ENCODE measurements at places on chromosomes 6 and 20.

GRCh38 chr6:107870381-107870780 is 46.3 kb upstream of the SCML4 start:
- no peak for DNase-seq

- DNase-seq: no peak
These were observed 13.6 kb upstream of the TGM3 start for GRCh38 chr20:2282181-2282580.

- DNase-seq: no peak
These were observed 29.1 kb upstream of the RIMS4 start for GRCh38 chr20:44839481-44839880.

DNA sequence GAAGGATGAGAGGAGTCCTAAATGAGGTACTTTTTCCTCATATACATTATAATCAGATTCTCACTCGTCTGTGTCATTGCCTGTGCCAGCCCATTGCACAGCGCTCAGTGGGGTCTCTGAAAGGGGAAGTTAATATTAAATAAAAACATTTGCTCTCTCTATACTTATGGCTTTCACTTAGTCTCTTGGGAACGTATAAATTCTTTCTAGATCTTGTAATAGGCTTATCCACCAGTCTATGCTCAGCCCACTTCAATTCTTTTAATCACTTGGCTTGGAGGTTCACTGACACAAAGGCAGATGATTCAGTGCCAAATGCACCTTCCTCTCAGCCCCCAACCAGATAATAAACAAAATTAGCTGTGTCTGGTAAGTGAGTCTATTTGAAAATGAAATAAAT is 164.3 kb upstream of the OGFRL1 start:
- no peak for DNase-seq

DNA sequence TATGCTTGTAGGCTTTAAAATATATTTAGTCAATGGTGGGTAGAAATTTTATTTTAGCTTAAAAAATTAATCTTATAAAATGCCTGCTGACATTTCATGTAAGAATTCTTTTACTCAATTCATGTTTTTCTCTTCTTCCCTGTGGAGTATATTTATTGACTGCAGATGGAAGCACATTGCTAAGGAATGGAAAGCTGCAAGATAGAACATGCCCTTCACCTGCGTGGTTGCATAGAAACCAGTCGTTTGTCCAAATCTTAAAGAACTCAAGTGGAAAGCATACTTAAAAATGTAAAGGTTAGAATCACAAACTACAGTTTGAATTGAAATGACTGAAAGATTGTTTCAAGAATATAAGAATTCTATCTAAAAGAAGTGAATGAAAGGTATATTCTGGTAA is 30.7 kb downstream of the C6orf163 start:
- no peak for DNase-seq

DNA sequence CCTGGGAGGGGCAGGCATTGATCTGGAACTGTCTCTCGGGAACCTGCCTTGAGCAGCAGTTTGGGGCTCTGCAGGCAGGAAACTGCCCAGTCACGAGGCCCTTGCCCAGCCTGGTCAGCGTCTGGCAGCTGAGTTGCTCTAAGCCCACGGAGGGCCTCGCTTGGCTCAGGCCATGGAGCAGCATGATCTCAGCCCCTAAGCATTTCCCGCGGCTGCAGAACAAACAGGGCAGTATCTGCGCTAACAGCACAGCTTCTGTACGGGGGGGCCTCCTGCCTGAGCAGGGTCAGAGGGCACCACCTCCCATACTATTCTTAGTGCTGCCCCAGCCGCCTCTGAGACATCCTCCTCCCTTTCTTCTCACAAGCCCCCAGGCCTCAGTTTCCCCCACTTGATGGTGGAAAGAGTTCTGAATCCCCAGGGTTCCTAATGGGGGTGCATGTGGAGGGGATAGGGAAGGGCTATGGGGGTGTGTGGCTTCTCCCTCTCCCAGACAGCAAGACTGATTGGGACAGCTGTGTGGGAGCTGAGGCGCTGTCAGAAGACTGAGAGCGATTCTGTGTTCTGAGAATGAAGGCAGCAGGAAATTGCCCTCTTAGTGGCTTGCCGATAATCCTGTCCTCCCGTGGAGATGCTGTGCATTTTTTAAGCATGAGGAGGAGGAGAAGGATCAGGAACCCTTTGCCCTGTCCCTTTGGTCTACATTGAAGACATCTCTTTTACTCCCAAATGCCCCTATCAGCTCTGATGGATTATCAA is 46.4 kb downstream of the MOCS1 start:
- no peak for DNase-seq

- DNase-seq: no peak
These were observed 74.4 kb downstream of the TIAM2 start for GRCh38 chr6:155069543-155069942.

DNA sequence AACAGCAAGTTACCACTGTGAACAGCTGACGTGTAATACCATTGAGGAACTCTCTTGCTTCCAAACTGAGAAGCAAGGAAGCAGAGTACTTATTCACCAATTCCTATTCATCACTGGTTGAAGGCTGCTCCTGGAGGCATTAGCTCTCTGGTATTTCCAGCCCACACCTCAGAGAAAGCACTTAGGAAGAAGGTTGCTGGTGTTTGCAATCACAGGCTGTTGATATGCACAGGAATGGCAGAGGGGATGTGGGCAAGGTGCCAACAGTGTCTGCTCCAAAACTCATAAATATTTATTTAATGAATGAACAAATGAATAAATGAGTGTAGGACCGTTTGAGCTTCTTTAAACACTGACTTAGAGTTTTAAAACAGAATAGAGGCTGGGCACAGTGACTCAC is 6.9 kb upstream of the RRBP1 start:
- no peak for DNase-seq

DNA sequence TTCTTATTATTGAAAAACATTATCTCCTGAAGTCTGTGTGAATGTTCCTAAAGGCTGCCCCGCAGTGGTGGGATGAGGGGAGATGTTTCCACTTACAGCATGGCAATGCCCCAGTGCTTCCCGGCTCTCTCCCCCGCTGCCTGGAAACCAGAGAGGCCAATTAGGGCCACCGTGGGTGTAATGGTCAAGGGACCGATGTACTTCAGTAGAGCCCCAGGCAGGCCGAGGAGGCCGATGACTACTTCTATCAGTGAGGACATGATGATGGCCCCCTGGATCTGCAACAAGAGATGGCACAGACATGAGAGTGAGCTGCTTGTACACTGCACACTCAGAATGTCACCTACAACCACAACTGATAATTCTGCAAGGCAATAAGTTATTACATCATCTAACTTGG is 117.8 kb downstream of the SLC23A2 start:
- DNase-seq: no peak

GRCh38 chr20:6265204-6265904 is 142.5 kb upstream of the FERMT1 start:
- DNase-seq: no peak

DNA sequence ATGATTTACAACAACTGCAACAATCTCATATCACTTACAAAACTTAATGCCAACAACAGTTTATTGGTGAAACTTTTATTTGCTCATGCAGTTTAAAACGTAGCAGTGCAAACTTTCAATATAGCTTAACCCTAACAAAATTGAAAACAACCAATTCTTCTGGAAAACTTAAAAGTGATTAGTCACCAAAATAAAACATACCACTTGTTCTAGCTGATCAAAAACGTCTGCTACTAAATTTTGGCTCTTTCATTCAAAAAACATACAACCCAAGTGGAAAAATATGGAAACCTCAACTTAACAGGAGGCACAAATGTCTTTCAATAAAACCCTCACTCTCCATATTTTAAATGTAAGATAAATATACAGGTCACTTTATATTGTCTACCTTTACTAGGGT is 39.6 kb downstream of the COL12A1 start:
- DNase-seq: no peak

GRCh38 chr6:3664625-3665041 is 86.9 kb downstream of the PXDC1 start:
- no peak for DNase-seq

DNA sequence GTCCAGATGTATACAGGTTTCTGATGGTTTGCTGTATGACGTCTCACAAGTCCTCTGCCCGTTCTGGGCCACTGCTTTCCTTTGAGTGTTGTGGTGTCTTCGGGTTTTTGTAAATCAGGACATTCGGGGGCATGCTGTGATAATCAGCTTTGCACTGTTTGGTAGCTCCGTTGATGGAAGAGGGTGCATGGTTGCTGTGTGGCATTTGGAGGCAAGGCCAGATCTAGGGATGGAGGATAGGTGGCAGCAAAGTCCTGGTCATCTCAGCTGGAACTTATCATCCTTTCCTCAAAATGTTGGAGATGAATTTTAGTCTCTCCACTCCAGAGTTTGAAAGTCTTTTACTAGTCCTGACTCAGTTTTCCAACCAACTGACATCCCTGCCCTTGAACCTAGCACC is 91.0 kb downstream of the SCP2D1 start:
- DNase-seq: no peak

GRCh38 chr20:34403908-34404307 is 40.8 kb downstream of the ITCH start:
- no peak for DNase-seq

DNA sequence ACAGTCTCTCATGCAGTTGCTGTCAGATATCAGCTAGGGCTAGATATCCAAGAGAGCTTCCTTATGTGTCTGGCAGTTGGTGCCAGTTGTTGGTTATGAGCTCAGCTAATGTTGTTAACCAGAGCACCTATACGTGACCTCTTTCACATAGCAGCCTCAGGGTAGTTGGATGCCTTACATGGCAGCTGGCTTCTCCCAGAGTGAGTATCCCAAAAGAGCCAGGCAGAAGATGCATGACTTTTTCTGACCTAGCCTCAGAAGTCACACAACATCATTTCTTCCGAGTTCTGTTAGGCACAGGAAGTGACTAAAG is 175.7 kb downstream of the VEGFA start:
- no peak for DNase-seq

GRCh38 chr20:50305636-50306477 is 115.2 kb downstream of the CEBPB start:
- no peak for DNase-seq
